ENCODE measurements at places on chromosomes 16 and 17.

GRCh38 chr16:13781575-13782338, 138.2 kb upstream of the ERCC4 start:
- no peak for DNase-seq

- no peak for DNase-seq
Observed at GRCh38 chr16:26567356-26567755, 499.4 kb upstream of the C16orf82 start.

DNA sequence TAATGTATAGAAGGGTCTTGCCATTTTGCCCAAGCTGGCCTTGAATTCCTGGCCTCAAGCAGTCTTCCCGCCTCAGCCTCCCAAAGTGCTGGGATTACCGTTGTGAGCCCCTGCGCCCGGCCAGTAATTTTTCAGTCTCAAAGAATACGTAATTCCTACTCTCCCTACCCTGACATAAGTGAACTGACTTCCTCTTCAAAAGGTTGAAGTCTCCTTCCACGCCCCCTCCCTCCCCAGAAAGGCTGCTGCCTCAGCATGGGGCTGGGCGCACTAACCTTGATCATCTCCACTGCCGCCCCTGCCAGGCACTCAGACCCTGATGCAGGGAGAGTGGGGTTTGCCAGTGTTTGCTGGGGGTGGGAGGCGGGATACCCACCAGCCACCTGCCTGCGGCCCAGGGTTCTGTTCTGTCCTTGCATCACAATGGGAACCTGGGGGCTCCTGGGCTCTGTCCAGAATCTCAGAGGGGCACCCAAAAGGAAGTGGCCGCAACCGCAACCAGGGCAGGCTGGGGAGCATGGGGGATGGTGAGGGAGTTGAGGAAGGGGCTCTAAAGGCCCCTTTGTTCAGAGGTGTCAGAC, 27.5 kb downstream of the KIFC3 start:
- no peak for DNase-seq

GRCh38 chr16:28623172-28623711, 13.4 kb upstream of the SULT1A1 start:
- peak; percentile 11 for DNase-seq

DNA sequence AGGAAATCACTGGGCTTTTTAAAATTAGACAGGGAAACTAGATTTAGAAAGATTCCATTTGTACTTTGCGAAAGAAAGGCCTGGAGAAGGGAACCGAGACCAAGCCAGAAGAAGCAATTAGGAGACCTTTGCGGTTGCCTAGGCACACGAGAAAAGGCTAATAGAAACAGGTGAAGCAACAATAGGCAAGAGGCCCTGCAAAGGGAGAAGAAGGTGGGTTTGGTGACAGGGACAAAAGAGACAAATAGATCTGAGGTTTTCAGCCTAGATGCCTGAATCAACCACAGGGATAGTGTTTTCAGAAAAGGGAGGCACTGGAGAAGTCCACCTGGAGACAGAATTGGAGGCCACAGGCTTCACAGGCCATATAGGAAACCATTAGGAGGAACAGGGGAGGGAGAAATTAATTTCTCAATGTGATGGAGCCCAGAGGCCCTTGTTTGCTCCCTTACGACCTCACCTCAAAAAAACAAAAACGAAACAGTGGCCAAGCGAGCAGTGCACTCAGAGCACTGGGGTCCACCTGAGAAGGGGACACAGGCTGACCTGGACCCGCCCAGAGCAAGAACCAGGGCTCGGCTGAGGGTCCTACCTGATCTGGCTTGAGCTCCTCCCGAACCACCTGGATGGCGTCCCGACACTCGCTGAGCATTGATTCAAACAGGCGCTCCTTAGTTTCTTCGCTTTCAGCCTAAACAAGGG, 22.3 kb downstream of the SRP68 start:
- DNase-seq: no peak

GRCh38 chr17:17739388-17740066, 58.3 kb downstream of the RAI1 start:
- peak; percentile 68 for DNase-seq

DNA sequence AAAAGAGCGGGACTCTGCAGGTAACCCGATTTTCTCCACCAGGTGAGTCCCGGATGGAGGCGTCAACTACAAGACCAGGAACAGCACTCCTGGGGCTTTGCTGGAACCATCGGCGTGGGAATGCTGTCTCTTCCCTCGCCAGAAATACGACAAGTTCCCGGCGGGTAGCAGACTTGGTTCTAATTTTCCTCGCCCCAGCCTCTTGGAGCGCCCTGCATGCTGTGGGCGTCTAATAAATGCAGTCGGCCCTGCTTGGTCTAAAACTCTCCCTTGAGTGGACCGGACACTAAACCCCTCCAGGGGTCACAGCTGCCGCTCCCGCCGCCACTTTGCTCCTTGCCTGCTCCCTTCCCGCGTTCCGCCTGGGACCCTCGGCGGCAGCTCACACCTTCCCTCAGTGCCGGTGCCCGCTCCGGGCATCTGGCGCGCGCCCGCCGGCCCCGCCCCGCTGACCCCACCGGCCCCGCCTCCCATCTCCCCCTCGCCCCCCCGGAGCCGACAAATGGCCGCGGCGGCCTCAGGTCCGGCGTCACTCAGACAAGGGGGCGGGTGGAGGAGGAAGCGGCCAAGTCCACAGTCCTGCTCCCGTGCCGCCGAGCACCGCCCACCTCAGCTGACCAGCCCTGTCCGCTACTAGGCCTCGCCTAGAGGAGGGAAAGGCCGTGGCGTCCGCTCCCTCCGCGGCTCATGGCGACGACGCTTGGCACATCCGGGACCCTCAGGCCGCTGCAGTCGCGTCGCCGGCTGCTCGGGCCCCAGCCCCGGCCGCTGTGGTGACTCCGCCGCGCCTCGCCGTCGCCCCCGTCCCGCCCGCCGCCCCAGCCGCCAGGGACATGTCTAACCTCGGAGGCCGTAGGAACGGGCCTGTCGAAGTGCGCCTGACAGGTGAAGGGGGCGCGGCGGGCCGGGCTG, 65.8 kb downstream of the KPNA2 start:
- DNase-seq: peak; percentile 85

GRCh38 chr16:75074920-75075687, 41.5 kb downstream of the LDHD start:
- no peak for DNase-seq

GRCh38 chr17:54944796-54945195, 23.7 kb downstream of the COX11 start:
- DNase-seq: peak; percentile 11

- DNase-seq: no peak
Observed at GRCh38 chr16:11355862-11356261, 10.6 kb downstream of the RMI2 start.

DNA sequence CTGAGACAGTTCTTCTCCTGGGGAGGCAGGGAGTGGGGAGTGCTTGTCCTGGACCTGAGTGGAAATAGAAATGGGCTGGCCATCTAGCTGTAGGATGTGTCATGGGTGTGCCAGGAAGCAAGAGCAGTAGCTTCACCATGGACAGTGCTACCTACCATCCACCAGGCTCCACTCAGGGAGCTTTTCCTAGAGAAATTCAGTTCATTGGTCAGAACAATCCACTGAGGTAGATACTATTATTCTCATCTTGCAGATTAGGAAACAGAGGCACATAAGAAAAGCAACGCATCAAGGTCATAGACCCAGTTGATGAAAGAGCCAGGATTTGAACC, 372.0 kb downstream of the SLC39A11 start:
- no peak for DNase-seq

GRCh38 chr16:1316033-1316405, 6.6 kb downstream of the UBE2I start:
- DNase-seq: no peak

DNA sequence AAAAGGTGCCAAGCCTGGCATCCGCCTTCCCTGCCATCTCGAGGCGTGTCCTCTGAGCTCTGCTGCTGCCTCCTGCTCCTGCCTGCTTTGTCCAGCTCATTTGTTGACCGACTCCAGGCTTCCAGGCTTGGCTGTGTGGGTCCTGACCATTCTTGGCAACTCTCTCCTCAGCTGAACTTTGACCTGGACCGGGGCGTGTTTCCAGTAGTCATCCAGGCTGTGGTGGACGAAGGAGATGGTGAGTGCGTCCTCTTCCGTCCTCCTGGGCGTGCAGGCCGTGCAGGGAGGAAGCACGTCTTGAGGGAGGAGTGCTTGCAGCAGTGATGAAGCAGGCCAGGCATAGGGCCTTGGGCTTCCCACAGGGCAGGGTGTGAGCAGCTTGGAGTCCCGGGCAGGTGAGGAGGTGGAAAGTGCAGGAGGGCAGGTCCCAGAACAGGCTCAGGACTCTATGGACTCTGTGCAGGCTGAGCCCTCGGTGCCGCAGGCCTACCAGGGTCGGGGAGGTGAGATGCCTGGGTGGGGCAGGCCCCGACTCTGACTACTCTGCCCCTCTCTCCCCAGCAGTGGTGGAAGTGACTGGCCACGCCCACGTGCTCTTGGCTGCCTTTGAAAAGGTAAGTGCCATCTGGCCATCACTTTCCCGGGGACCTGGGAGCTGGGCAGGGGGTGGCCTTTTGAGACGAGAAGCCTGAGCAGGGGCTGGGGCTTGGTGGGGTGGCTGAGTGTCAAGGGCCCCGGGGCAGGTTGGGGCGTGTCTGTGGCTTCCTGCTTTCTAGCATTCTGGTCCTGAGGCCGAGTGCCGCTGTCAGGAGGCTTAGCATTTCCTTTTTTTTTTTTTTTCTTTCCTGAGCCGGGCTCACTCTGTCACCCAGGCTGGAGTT, 28.6 kb upstream of the NUDT16L1 start:
- DNase-seq: no peak

- DNase-seq: peak; percentile 89
Observed at GRCh38 chr16:67456391-67457081, 24.4 kb downstream of the ATP6V0D1 start.

DNA sequence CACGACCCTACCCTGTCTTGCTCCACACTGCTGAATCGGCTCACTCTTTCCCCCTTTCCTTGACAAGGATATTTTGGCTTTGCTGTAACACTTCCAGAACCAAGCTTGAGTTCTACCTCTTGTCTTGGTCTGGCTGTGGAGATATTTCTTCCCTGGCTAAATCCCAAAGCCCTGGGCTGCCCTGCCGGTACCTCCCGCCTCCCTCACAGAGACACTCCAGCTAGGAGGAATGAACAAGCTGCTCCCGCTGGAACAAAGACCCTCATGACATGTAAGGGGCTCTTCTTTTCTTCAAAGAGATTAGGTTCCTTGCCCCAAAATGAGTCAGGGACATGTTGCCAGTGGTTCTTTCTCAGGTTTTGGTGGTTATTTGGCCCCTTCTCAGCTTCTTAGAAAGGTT, 10.8 kb downstream of the INPP5K start:
- no peak for DNase-seq

GRCh38 chr16:80974649-80975376, 31.9 kb downstream of the CMC2 start:
- peak; percentile 9 for DNase-seq

DNA sequence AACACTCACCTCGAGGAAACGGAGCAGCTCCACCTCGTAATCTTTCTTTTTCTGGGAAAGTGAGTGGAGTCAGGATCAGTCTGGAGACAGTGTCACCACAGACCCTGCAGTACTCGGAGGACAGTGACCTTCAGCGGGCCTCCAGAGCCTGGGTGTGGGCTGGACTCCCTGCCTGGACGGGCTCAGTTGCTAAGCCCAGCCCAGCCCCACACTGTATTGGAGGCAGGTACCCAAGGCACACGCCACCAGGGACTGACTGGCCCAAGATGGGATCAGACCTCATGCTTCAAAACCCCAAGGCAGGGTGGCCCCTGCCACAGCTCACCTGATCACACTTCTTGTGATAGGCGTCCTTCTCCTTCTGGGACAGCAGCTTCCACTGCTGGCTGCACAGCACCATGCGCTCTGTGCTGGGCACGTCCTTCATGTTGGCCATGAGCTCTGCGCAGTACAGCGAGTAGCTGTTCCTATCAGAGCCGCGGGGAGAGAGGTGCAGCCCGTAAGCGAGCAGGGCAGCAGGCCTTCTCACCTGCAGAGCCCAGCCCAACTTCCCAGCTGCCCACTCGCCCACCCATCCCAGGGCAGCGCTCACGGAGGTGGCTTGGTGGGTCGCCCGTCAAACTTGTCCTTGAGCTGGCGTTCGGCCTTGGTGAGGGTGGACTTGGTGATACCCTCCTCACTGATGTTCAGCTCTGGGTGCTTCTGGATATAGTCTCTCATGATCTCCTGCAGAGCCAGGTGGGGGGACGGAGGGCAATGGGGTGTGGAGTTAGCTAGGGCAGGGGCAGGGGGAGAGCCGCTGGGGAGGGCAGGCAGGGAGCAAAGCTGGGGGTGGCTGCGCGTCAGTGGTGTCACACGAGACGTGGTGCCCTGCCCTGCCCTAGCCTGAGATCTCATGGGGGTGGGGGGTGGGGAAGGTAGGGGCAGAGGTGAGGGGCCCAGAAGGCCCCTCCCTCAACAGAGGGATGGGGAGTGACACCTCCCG, 7.9 kb downstream of the UBTF start:
- no peak for DNase-seq

DNA sequence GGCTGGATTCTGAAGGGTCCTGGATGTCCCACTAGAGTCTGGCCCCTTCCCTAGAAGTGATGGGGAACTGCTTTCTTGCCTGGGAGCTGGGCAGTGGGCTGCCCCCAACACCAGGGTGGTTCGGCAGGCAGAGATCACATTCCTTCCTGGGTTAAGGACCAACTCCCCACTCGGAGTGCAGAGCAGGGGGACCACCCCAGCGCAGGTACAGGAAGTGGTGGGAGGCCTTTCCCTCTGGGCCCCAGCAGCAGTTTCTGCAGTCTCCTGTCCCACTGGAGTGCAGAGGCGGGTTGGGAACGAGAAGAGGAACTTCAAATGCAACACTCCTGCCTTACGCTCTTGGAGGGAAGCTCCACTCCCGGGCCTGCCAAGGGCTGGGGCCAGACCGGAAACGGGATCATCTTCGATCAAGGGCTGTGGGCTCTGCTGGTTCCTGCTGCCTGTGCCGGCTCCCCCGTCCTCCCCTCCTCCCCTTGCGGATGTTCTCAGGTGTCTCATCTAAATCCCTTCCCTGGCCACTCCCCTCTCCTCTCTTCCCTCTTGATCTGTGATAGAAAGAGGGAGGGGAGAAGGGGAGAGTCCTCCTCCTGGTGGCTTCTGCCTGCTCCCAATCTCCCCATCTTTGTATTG, 9.0 kb upstream of the NGFR start:
- no peak for DNase-seq

DNA sequence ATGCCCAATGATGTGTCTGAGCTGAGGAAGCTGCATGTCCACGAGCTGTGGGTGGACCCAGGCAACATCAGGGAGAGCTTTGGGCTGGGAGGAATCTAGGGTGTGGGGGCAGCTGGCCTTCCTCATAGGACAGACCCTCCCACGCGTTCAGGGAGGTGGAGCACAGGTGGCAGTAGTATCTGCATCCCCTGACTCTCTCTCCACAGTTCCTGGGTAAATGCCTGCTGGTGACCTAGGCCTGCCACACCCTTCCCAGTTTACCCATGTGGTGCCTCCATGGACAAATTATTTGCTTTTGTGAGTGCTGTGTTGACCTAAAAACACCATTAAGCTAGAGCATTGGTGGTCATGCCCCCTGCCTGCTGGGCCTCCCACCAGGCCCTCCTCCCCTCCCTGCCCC, 3.2 kb downstream of the HBM start:
- no peak for DNase-seq

GRCh38 chr17:38415250-38416194, 12.7 kb upstream of the ARHGAP23 start:
- DNase-seq: peak; percentile 77

All from fibroblast of the aortic adventitia (primary cell).